Fibroblast of skin of scalp (primary cell): ENCODE measurements at places on chromosomes 11 and 22.

GRCh38 chr11:117961896-117962295 is 24.3 kb upstream of the IL10RA start:
- no peak for DNase-seq

DNA sequence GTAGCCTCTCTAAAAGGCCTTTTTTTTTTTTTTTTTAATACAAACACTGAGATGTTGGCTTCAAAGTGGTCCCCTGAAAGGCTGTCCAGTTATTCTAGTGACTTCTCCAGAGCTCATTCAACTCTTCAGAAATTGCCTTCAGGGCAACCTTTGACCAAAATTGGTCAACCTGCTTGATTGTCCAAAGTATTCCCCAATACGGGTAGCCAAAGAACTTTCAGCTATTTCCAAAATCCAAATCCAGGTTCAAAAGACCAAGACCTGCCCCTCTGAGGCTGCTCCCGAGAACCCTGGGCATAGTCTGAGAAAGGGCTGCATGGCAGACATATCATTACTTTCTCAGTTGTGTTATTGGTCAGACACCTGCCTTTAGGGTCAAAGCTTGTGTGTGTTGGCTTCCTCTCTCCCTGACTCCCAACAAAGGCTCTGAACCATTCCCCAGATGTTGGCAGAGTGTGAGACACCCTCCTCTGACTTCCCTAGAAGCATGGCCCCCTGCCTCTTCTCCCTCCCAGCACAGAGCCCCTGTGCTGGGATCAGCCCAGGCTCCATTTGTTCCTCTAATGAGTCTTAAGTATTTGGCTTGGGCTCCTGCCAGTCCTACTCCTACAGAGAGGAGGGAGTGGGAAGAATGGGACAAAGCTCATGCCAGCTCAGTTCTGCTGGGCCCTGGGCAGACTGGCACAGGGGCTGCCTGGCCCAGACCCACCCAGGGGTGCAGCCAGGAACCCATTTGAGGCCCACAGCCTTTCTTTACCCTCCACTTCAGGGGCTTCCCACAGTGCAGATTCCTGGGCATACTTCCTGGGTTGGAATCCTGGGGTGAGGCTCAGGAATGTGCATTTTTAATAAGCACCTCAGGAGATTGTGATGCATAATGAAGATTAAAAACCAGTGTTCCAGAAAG is 30.3 kb downstream of the TNKS1BP1 start:
- peak; percentile 77 for DNase-seq

DNA sequence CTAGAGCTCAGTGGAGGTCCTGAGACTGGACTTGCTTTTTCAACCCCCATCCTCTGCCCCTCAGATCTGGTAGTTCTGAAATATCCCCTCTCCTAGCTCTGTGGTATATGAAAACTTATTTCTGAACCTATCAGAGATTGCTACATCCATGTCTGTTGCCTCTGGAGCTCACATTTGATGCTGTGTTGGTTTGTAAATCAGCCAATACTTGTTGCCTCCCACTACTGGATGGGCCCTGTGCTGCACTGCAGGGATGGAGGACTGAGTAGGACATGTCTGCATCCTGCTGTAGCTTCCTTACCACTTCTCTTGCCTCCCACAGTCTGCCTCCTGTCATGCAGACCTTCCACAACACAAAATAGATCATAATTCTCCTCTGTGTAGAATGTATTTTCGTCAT is 5.2 kb downstream of the OLFML1 start:
- DNase-seq: no peak

- no peak for DNase-seq
Measured at GRCh38 chr11:69495441-69496201, 14.2 kb downstream of the LINC01488 start.

GRCh38 chr11:66539870-66540213 is 6.0 kb downstream of the ZDHHC24 start:
- no peak for DNase-seq
